Fibroblast of gingiva (primary cell): ENCODE measurements at places on chromosomes 5 and 9.

- no peak for DNase-seq
These were observed 9.9 kb upstream of the PTGER4 start for GRCh38 chr5:40669606-40670390.

DNA sequence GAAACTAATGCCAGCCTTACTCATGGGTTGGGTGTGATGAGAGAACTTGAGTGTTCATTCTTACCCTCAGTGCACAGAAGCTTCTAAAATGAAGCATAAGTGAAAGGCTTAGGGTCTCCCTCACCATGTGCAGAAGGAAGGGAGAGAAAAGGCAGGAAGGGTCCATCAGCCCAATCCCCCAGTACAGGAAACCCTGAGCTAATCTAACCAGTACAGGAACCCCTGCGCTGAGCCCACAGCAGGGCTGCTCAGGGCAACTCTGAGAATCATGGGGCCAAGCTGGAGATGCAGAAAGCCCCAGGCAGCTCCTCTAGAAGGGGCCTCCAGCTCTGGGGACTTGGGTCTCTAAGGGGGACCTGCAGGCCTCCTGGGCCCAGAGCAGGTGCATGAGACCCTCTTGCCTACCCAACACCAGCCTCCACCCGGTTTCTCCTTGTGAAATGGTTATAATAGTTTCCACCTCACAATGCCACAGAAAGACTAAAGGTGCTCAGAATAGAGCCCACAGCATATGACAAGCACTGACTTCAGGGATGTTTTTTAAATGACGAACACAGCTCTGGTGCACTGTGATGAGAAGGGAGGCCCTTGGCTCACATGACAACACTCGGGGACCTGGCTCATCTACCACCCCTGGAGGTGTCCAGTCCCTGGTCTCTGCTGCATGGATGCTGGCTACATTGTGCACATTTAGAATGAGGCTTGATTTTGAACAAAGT is 190.1 kb downstream of the ACTL7B start:
- no peak for DNase-seq

DNA sequence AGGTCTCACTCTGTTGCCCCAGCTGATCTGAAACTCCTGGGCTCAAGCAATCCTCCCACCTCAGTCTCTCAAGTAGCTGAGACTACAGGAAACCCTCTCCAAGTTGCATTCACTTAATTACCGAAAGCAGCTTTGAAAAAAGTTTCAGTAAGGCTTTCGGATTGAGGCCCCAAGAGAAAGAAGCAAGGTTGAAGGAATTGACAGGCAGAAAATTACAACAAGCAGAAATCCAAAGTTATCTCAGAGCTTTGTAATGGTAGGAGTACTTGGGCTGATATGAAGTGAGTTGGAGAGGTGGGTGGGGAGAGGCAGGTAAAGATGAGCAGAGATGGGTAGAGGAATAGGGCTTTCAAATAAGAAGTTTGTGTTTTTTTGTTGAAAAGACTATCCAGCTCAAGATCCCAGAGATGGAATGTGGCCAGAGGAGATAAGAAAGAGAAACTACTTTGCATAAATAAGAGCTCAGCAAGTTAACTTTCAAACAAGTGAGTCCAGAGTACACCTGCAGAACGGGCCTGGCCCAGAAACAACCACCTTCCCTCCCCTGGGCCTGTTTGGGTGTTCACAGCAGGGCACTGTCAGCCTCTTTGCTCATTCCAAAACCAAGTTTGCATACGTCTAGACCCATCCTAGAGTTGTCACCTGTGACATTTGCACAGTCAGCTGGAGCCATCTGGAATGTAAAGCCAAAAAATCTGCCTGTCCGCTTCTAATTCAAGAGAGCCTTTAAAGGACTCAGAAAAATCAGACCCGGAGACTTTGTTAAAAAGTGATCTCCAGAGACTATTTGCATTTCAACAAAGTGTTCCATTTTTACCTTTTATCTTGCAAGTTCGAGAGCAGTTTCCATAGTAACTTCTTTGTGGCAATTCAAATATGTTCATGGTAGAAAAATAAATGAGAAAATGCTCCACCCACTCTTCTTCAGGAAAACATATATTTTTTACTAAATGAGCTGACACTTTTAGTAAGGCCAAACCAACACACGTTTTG is 2.2 kb upstream of the CLINT1 start:
- no peak for DNase-seq

DNA sequence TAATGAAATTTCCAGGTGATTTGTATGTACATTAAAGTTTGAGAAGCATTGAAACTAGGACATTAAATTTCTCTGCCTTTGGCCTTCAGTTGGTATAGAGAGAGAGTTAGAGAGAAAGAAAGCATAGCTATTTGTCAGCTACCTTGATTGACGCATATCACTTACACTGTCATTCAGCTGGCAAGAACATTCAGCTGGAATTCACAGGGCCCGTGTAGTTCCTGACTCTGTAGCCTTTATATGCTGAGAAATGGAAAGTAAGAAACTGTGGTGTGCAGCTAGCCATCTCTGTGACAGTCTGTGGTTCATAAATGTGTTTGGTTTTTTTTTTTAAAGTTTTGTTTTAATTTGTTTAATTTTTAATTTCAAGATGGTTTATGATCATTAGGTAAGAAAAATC is 58.9 kb downstream of the DMXL1 start:
- DNase-seq: no peak

DNA sequence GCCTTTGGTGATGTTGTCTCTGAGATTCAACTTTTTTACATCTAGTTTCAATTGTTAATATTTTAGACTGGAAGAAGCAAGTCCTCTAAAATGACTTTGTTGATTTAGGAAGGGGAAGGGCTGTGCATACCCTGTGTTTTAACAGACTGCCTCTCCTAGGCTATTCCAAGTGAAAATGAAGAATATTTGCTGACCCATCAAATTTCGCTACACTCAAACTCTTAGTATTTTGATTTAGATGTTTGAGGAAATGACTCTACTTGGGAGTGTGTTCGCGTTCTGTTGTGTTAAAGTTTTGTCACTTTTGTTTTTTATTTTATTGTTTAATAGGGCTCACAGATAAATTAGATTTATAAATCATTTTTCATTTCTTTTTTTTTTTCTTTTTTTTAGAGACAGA is 3.6 kb downstream of the MARVELD2 start:
- no peak for DNase-seq

DNA sequence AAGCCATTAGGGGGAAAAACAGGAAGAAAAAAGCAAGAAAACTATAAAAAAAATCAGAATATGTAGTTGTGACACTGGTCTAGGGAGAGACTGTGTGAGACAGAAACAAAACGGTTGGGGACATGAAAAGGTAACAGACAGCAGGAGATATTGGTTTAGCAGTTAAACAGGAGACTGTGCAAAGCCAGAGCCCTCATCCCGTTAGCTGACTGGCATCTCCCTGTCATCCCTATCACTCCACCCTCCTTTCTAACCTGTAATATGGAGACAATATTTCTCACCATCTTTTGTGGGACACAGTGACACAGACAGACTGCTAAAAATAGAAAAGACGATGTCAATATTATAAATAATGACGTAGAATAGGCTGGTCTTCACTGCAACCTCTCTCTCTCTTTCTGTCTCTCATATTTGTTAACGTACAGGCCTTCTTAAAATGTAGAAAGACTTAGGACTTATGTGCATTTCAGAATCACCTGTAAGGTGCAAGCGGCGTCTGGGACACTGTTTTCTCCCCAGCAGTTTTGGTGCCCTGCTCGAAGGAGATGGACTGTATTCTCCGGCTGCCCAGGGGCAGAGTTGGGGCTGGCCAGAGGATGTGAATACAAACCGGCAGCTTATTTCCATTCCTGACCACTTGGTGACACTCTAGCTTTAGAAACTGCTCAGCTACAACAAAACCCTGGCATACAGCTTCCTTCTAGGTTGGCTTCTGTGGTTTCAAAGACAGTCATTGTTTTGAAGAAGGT is 190.6 kb downstream of the MAT2B start:
- DNase-seq: peak; percentile 43

GRCh38 chr9:5843794-5844471 is 11.0 kb upstream of the ERMP1 start:
- peak; percentile 27 for DNase-seq

DNA sequence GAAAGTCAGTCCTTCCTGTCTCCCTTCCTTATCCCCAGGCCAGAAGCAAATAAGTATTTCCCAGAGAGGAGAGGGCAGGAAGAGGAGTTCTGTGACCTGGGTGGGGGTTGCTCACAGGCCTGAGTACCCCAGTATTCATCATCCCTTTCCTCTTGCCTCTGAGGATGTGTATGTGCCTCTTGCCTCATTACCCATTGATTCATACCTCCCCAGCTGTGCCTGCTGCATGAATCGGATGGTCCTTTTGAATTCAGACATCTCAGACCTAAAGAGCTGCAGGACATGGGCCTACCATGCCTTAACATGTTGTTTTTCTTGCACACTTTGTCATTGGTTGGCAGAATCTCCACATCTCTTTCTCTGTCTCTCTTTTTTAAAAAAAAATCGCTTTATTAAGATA is 112.8 kb upstream of the SHB start:
- no peak for DNase-seq

DNA sequence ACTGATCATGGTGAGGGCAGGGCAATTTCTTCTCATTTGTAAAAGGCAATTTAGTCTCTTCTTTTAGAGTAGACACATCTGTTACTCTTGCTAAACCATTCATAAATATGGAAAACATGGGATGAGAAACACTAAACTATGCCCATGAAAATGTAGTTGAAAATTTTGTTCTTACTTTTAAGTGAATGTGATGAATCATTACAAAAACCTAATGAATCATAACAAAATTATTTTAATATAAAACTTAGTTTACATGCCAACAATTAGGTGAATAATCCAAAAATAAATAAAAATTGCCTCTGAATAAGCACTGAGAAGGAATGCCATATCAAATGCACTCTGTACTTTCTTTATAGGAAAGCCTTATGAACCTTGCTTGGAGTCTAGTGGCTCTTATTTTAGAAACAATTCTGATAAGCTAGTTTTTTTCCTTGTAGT is 297.7 kb upstream of the EFNA5 start:
- DNase-seq: peak; percentile 68

GRCh38 chr9:93952119-93952783 is 2.9 kb downstream of the BARX1 start:
- no peak for DNase-seq

GRCh38 chr9:33116860-33117259 is 40.4 kb upstream of the SMU1 start:
- DNase-seq: no peak

DNA sequence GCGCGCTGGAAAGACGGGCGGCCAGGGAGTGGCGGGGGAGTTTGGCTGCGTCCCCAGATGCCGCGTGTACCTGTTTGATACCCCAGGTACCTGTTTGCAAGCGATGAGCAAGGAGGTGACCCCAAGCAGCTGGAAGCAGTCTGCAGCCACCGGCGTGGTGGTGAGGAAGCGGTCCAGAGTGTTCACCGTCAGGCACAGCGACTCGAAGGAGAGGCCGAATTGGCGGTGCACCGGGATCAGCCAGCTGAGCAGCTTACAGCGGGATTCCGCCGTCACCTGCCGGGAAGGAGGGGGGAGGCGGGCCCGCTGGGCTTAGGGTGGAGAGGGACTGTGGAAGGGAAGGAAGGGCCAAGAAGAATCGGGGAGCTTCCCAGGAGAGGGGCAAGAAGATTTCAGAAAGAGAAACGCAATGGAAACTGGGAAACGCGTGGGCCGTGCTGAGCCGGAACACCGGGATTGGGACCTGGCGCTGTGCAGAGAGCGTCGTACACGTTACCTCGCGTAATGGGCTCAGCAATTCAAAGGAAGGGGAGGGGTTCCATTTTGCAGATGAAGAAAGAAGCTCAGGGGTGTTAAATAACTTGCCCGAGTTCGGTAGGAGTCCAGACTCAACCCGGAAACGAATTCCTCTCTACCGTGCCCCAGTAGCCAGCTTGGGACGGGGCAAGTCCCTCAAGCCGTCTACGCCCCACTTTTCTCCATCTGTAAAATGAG is 980 bp downstream of the CCNO start:
- DNase-seq: no peak

- no peak for DNase-seq
These were observed 244.1 kb downstream of the ELAVL2 start for GRCh38 chr9:23581931-23582330.

DNA sequence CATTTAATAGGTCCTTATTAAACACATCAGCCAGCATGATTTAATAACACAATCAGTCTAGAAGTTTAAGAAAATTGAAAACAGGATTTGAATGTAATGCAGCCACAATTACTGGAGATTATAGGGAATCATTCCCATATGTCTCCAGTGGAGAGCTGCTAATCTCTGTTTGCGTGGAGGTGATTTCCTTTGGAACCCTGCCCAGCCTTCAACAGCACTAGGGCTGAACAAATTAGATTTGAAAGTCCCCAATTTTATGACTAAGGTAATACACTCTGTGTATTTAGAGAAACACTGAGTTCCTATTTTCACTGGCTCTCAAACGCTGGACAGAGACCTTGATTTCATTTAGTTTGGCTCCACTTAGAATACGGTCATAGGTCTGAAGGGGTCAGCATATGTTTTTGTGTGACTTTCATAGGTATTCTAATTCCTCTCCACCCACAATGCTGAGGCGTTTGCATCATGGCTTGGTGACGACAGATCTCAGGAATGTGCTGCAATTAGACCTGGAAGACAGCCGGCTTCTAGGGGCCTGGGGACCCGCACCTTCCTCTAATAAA is 508.3 kb downstream of the EBF1 start:
- peak; percentile 35 for DNase-seq

DNA sequence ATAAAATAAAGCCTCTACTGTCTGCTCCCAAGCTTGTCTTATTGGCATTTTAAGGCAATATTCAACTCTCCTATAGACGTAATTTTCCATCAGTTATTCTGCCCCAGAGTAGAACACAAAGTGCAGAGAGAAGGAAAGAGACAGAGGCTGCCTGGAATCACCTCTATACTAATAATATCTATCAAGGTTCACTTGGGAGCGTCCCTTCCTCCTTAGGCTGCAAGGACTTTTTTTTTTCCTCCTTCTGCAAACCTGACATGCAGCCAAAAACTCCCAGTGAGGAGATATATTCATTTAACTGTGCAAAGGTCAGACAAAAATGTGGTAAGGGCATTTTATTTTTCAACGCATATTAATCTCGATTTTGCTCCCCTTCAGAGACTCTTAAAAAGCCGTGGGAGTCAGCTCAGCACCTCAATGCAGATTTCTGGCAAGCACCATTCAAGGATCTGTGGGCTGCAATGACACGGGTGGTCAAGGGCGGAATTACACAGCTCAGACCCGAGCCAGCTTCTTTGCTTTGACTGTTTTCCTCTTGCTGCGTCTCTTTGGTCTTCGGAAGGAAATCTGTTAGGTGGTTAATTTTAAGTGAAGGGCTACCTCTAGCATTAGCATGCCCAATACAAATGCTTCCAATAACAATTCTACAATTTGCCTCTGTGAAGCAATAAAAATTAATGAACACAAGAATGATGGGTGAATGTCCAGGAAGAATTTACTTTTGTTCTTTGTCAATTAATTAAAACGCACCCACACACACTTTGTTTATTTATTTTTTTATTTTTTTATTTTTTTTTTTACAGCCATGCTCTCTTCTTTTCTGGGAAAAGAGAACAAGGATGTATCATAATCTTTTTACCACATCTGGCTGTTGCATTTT is 587.7 kb upstream of the GRAMD2B start:
- DNase-seq: no peak

DNA sequence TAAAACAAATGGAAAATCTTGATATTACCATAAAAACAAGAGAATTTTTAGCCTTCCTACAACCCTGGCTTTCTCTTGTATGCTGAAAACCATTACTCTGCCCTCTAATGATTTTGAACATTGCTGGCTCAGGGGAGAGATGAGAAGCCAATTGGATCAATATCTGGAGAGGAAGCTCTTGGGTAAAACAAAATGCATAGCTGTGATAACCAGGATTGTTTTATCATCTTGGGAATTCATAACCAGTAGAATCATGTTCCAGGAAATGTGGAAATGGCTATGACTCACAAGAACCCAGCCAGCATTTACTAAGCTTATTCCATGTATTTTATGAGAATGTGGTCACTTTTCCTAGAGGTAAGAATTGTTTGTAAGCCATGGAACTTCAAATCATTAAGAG is 51.1 kb upstream of the CTNND2 start:
- DNase-seq: no peak

- DNase-seq: no peak
These were observed 26.3 kb downstream of the MAML1 start for GRCh38 chr5:179758955-179759354.
